ENCODE measurements at places on chromosomes 13 and 19. TPM values are rescaled to one million over a fixed set of nuclear protein-coding genes. Genes with fewer than 3 reads are reported as not detected.
A peak's percentile ranks its signal among the peaks of the same experiment; 100 is the strongest.

DNA sequence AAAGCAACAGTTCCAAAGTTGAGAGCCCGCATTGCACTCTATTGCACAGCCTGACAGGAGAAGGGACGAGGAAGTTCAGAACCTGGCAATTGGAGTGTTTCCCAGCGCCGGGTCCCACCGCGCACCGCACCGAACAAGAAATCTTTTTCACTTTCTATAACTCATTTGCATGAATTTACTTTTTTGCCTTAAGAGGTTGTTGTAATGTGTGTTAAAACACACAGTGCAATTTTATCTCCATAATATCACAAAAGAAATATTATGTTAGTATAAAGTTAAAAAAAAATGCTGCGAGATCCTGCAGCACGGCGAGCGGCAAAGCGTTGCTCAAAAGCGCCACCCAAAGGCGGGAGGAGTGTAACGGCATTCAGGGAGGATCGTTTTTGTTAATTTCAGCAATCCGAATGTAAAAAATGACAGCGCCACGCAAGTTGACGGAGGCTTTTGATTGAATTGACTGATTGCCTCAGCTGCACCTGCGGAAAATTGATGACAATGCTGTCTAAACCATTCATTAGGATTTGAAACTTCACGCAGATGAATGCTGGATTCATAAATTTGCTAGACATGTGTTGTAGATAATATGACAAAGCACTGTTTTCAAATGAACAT, 303.6 kb upstream of the ZNF507 start:
- DNase-seq: no peak

DNA sequence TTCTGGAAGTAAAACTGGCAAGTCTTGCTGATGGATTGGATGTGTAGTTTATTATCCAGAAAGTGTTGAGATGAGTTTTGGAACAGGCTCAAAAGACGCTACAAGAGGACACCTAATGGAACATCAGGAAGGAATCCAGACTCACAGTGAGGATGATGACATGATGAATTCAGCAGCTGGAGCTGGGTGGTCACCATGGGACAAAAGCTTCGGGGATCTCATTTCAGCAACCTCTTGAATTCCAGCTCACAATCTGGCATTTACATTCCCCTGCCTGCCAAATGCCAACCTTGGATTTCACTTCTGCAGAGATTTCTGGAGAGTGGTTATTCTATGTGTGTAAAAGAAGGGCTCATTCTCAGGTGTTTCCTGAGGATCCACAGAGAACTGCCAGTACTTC, 288.0 kb upstream of the TMTC4 start:
- no peak for DNase-seq

Gene ERICH4
- polyA plus RNA-seq: not detected

Gene CACNG7
- not detected for polyA plus RNA-seq

GRCh38 chr13:107968470-107968869, 246.9 kb downstream of the LIG4 start:
- no peak for DNase-seq

Gene ZNF528
- polyA plus RNA-seq: 16.1 TPM

DNA sequence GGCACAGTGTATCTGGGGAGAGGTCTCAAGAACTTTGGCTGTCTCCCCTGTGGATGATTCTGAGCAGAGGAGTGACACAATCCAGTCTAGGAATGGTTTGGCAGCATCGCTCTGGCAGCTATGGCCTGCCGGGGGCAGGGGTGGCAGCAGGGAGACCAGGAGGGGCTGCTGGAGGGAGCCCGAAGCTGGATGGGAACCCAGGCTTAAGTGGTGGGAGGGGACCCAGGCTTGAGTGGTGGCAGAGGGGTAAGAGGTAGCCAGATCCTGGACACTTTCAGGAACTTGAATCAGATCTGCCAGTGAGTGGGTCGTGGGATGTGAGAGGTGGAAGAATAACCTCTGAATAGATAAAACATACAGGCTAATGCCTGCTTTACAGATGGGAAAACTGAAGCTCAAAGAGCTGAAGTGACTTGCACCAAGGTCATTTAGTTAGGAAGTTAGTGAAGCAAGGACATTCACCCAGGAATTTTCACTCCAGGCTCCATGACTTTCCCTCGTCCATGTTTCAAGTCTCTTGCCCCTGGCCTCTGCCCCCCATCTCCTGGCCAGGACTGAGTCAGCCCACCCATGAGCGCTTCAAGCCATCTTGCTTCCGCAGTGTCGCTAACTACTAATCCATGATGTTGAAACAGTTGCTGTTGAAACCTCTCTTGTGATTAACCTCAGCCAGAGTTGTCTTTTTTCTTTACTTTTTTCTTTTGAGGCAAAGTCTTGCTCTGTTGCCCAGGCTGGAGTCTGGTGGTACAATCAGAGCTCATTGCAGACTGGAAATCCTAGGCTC, 29.9 kb upstream of the C1QTNF9 start:
- no peak for DNase-seq

Gene THSD8
- polyA plus RNA-seq: not detected

DNA sequence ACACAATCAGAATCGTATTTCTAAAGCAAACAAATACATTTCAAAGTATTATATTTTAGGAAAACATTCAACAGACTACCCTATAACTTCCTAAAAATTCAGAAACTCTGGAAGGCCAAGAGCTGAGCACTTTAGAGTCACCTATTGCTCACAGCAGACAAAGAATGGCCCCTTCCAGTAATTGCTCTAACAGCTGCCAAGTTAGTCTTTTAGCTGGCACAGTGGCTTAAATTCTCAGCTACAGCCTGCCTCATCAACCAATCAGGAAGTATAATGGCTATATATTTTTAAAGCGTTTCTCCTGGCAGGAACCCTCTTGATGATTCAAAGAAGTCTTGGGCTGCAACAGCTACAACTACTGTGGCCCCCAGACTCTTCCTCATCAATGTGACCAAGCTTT, 14.9 kb upstream of the SLITRK5 start:
- no peak for DNase-seq

DNA sequence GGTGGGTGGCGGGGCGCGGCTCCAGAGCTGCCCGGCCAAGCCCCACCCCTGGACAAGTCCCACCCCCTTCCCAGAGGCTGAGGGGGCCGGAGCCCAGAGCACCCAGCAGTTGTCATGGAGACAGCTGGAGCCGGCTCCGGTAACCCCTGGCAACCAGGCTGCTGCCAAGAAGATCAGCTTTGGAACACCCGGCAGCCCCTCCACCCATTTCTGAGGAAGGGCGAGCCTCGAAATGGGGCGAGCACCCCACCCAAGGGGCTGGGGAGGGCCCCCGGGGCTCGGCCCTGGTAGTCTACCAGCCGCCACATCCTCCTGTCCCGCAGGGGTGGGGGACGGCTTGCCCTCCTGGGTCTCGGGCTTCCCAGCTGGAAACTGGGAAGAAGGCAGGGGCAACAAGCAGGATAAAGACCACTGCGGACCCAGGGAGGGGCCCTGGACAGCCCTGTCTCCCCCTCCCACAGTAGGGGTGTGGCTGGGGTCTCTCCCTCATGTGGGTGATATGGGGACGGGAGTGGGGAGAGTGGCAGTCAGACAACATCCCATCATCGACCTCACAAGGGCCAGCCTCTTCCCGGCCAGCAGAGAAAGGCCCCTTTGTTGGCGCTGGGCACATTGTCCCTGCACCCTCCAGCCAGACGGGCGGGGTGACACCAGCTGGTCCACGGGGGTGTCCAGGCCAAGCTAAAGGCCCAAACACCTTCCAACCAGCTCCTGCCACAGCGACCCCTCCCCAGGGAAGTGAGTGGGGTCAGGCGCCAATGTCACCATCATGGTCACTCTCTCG, 1.5 kb downstream of the CERS1 start:
- no peak for DNase-seq

DNA sequence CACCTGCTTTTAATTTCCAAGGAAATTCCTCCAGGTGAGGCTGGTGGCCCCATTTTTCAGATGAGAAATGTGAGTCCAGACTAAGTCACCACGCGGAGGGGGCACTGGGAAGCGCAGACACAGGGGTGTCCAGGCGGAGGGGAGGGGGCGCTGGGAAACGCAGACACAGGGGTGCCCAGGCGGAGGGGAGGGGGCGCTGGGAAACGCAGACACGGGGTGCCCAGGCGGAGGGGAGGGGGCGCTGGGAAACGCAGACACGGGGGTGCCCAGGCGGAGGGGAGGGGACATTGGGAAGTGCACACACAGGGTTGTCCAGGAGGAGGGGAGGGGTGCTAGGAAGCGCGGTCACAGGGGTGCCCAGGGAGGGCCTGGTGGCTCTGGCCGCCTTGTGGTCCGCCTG, 3.5 kb downstream of the GRK1 start:
- DNase-seq: no peak

DNA sequence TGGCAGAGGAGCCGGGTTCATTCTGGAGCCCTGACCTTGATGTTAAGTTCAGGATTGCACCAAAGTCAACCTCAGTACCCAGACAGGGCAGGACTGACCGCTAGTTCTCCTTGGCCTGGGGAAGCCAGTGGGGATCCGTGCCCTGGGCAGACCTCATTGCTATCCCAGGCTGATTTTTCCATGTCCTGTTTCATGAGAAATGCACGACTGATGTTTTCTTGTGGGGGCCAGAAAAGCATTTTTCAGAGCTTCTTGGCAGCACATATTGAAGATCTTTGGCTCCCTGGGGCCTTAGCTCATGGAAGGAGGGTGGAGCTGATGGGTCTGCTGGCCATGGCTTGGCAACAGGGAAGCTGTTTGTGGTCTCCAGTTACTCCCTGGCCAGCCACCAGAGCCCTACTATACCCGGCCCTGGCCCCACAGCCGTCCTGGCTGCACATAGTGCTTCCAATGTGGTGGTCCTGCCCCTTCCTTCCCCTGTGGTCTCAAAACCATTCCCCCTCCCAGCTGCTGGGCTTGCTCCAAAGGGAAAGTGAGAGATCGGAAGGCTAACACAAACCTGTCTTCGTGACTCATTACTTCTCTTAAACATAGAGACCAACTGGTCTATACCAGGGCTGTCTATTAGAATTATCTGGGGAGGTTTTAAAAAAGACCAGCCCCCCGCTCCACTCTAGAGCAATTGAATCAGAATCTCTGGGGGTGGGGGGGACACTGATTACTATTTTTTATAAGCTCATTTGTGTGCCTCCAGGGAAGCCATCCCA, 11.2 kb downstream of the IL17D start:
- no peak for DNase-seq

GRCh38 chr19:48290771-48291488, 21.0 kb downstream of the ZNF114 start:
- DNase-seq: peak; percentile 53

GRCh38 chr19:35254341-35255297, 5.8 kb downstream of the LSR start:
- DNase-seq: no peak

DNA sequence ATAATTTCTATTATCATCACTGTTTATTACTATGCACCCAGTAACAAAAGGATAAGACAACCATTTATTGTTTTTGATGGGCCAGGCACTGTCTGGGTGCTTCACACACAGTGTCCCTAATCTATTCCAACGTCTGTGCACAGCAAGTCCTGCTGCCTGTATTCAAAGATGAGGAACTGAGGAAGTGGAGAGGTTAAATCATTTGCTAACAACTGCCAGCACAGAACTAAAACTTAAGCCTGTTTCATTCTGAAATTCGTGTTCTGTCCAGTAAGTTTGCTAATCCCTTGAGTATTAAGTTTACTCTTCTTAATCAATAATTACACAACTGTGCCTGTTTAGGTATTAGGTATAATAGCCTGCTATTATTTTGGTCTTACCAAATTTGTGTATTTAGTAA, 41.9 kb downstream of the TEX26 start:
- no peak for DNase-seq

DNA sequence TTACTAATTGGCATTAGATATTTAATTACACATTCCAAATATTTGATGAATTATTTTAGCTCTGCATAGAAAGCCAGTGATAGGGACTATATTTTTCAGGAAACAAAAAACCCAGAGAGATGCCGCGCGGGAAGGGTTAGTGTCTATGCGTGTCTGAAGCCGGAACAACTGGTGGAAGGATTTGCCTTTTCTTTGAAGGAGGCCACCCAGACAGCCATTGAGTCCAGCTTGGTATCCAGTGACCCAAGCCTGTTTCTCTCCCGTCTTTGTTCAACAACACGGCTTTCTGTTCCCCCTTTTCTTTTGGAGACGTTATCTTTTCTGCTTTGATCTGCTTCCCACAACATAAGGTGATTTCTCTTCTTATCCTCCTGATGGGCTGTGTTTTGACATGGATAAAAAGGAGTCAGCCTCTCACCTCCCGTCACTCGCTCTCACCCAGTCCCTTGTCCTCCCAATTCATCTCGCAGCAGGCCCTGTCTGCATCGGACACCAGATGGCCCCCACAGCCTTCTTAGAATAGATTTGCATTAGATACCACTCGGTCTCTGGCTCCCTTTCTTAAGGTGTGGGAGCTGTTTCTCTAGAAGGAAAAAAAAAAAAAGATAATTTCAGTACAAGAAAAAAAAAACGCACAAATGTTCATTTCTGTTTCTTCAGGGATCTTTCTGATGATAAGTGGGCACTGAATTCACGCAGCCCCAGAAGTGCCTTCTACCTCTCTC, 361.8 kb downstream of the ZNF536 start:
- no peak for DNase-seq

Gene ZNF415
- polyA plus RNA-seq: 7.1 TPM

DNA sequence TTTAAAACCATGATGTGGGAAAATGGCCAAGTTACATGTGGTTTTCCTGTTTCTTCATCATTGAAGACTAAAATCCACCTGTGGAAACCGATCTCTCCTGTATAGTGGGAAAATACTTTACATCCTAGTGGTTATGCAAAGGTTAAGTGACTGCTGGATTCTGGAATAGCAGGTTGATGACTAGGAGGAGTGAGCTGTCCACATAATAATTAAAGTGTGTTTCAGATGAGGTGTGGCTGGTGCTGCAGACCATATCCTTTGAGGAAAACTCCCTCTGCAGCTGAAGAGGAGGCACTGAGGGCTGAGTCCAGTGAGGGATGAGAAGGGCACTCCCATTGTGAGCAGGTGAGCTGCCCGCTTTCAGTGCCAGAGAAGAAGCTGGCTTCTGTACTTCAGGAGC, 43.2 kb downstream of the DCLK1 start:
- DNase-seq: no peak

- no peak for DNase-seq
Observed at GRCh38 chr13:113904411-113904810, 40.5 kb upstream of the GAS6 start.

- DNase-seq: no peak
Observed at GRCh38 chr13:75485286-75486062, 3.5 kb upstream of the TBC1D4 start.

- no peak for DNase-seq
Observed at GRCh38 chr13:48647625-48648024, 6.1 kb upstream of the CYSLTR2 start.

Gene CGB5
- polyA plus RNA-seq: not detected
